ENCODE measurements at places on chromosomes 13 and 19. TPM values are rescaled to one million over a fixed set of nuclear protein-coding genes. Genes with fewer than 3 reads are reported as not detected.
A peak's percentile ranks its signal among the peaks of the same experiment; 100 is the strongest.

GRCh38 chr19:29866011-29866410 lies 54.2 kb downstream of the CCNE1 start:
- no peak for DNase-seq

DNA sequence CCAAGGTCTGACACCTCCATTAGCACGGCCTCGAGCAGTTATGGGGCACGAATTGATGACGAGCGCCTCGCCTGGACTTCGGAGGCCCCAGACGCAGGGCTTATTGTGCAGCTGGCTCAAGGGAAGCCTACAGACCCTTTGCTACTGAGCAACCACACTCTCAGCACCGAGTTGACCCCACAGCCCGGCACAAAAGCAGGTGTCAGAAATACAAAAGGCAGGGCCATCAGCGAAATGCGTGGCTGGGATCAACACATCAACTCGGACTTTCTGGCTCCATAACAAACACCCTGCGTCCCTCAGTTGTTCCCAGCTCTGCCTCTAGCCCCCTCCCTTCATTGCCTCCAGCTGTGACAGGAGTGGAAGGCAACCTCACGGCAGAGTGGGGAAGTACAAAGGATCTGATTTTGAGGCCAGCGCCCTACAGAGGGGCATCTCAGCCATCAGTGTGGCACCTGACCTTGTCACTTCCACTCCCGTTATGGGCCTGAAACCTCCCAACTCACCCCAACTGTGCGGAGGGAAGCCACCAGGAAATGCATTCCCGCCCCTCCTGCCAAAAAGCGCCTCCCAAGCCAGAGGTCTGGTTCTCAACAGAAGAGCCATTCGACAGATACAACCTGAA lies 18.0 kb downstream of the PEPD start:
- DNase-seq: no peak

GRCh38 chr13:102035969-102036368 lies 365.9 kb downstream of the FGF14 start:
- no peak for DNase-seq

DNA sequence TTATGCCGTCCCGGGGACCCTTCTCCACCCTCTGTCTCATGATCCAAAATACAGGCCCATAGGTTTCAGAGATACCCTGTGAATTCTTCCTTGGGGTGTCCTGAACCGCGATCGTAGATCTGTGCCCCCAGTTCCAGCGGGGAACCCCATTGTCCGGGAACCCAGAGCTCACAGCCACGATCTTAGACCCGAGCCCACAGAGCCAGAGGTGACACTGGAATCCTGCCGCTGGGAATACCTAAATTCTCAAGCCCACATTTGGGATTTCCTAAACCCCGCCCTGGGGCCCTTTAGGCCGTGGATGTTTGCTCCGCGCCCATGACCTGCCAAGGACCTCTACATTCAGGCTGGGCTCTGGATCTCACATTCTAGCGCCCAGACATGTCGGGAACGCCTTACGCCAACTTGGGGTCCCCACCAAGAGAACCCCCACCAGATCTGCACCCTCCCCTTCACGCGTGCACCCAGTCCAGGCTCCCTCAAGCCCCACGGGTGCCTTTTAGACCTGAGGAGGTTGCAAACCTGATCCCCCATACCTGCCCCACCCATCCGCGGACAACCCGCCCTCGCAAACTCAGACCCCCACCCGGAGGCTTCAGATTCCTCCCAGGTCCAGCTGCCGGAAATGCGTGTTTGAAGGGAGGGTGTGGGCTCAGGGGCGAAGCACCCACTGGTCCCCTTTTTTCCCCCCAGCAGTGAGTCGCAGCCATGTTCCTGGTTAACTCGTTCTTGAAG lies 605 bp downstream of the CAPNS1 start:
- DNase-seq: peak; percentile 19

DNA sequence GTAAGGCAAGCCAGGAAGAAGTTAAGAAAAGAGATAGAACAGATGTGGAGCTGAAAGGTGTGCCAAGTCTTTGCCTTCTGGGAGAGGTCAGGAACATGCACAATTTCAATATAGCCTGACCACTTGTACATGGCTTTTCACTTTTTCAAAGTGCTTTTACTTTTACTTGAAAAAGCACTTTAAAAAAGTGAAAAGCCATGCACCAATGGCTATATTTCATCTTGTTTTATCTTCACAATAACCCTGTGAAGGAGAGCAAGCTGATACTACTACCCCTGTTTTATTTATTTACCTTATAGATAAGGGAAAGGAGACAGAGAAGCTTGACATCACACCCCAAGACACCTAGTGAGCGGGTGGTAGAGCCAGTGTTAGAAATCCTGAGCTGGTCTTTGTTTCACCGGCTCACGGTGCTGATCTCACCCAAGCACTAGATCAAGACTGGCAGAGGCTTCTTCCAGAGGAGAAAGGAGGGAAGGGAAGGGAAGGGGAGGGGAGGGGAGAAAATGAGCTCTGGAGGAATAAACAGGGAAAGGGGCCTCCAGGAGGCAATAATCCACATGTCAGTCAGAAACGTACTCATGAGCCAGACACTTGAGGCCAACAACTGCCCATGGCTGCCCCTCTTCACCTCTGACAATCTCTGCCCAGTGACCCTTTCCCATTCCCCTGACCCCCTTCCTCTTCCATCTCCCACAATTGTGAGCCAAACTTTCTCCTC lies 455.4 kb downstream of the FOXO1 start:
- no peak for DNase-seq

The LILRA5 gene
- not detected for total RNA-seq

GRCh38 chr13:44157606-44158005 lies 216.0 kb upstream of the SERP2 start:
- no peak for DNase-seq

GRCh38 chr13:94993616-94994015 lies 281.3 kb upstream of the SOX21 start:
- DNase-seq: no peak

Measured in PC-9 (cell line).